ENCODE measurements at places on chromosomes 11 and 22. TPM values are rescaled to one million over a fixed set of nuclear protein-coding genes. Genes with fewer than 3 reads are reported as not detected.

Gene MAML2
- total RNA-seq = 4.7 TPM

Gene VSIG10L2
- not detected for total RNA-seq

Gene KCNJ1
- not detected for total RNA-seq

Gene CASP5
- not detected for total RNA-seq

Gene PHF21B
- not detected for total RNA-seq

Gene GLB1L2
- 0.23 TPM for total RNA-seq

Gene CRYBA4
- total RNA-seq = not detected

Gene SMIM35
- total RNA-seq = not detected

Measured in smooth muscle cell of the coronary artery (primary cell).